Naive thymus-derived CD4-positive, alpha-beta T cell (primary cell): ENCODE measurements at places on chromosomes 16 and 17.

GRCh38 chr16:30666681-30667080 lies 8.4 kb downstream of the FBRS start:
- peaks cover 33% of the 10 kb centered on the region for H3K36me3 ChIP-seq
- no peaks in the 10 kb centered on the region for H3K27me3 ChIP-seq

GRCh38 chr17:7211491-7212273 lies 8.0 kb downstream of the DLG4 start:
- H3K27me3 ChIP-seq, result no peaks in the 10 kb centered on the region
- no peak overlapping the region for H3K27ac ChIP-seq
- H3K4me3 ChIP-seq, result no peak overlapping the region
- peaks cover 25% of the 10 kb centered on the region for H3K4me1 ChIP-seq

DNA sequence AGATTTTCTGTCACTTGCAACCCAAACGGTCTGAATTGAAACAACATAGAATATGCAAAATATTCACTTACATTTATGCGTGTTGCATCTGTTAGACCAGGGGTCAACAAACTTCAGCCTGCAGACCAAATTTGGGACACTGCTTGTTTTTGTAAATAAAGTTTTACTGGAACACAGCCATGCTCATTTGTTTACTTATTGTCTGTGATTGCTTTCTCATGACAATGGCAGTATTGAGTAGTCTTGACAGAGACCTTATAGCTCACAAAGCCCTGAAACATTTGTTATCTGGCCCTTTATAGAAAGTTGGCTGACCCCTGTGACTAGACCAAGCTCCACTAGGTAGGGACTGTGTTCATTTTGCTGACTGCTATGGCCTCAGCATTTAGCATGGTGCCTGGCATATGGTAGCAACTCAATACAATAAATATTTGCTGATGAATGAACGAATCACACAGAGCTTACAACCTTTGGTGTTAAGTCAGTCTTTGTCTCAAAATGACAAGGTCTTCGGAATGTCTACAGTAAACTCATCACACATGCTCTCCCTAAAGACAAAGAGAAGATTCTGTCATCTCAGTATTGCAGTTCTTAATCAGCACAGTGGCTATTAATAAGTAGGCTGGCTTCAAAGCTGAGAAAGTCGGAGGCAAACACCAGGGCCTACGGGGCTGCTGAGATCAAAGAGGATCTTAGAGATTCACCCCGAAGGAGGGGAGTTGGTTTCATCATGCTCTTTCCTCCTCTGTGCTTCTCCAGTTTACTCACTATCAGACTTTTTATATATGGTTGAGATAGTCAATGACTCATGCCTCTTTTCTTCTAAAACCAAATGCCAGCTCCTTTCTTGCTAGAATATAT lies 95.2 kb upstream of the AXIN2 start:
- no peak overlapping the region for H3K4me3 ChIP-seq
- no peaks in the 10 kb centered on the region for H3K36me3 ChIP-seq
- no peaks in the 10 kb centered on the region for H3K27me3 ChIP-seq
- DNase-seq, result no peak
- no peaks in the 10 kb centered on the region for H3K4me1 ChIP-seq
- H3K27ac ChIP-seq, result no peak overlapping the region

DNA sequence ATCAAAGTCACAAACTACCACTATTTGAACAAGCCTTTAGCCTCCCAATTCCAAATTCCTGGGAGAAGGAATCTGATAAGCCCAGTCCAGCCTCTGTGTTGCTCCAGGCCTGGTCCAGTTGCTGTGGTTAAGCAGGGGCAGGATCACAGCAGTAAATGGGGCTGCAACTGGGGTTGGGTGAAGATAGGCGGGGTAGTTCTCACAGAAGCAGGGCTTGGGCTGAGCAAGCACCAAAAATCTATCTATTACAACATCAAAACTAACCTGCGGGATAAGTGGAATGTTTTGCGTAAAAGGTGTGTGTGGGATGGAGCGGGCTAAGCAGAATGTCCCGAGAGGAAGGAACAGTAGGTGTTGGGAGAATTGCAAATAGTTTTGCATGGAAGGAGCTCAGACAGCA lies 23.0 kb upstream of the RNF135 start:
- H3K4me3 ChIP-seq, result no peak overlapping the region
- H3K27ac ChIP-seq, result no peak overlapping the region
- H3K27me3 ChIP-seq, result no peaks in the 10 kb centered on the region
- no peaks in the 10 kb centered on the region for H3K4me1 ChIP-seq

DNA sequence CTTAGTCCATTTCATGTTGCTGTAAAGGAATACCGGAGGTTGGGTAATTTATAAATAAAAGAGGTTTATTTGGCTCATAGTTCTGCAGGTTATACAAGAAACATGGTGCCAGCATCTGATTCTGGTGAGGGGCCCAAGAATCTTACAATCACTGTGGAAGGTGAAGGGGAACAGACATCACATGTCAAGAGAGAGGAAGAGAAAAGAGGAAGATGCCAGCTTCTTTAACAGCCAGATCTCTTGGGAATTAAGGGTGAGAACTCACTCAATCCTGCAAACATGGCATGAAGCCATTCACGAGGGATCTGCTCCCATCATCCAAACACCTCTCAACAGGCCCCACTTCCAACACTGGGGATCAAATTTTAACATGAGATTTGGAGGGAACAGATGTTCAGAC lies 49.5 kb downstream of the BMERB1 start:
- no peak overlapping the region for H3K27ac ChIP-seq
- H3K4me1 ChIP-seq, result no peaks in the 10 kb centered on the region
- no peaks in the 10 kb centered on the region for H3K36me3 ChIP-seq
- H3K4me3 ChIP-seq, result no peak overlapping the region
- no peak for DNase-seq

DNA sequence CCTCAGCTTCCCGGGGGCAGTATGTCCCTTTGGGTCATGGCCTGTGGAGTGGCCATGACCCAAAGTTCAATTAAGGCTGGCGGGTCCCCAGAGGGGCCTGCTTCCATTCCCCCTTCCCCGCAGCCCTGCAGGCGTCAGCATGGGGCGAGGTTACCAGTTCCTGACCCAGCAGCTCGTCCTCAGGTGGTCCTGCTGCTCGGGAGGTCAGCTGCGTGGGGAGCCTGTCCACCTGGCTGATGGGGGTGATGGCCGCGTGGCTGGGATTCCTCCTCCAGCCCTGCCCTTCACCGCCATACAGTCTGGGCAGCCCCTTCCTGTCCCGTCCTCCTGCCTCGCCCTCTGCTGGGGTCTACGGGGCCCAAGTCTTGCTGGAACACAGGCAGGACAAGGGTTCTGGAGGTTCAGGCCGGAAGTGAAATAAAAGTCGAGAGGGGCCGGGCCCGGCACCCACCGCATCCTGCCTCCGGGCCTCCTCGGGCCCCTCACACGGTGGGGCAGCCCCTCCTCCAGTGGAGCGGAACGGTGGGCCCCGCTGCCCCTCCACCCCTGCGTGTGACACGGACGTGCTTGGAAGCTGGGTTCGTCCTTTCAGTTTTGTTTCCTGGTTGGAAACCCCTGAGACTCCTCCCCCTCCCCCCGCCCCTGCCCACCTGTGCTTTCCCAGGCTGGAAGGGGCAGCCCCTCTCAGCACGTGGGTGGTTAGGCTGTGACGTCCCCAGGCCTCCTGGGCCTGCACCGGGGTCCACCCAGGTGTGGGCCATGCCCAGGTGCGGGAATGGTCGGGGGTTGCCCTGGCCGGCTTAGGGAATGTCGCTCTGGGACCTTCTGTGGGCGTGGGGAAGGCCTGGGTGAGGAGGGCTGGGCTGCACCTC lies 6.8 kb downstream of the UBALD2 start:
- H3K27me3 ChIP-seq, result no peaks in the 10 kb centered on the region
- peak; percentile 63 for DNase-seq
- H3K27ac ChIP-seq, result peak overlapping the region; percentile 92
- H3K4me1 ChIP-seq, result peaks cover 65% of the 10 kb centered on the region
- no peaks in the 10 kb centered on the region for H3K36me3 ChIP-seq

DNA sequence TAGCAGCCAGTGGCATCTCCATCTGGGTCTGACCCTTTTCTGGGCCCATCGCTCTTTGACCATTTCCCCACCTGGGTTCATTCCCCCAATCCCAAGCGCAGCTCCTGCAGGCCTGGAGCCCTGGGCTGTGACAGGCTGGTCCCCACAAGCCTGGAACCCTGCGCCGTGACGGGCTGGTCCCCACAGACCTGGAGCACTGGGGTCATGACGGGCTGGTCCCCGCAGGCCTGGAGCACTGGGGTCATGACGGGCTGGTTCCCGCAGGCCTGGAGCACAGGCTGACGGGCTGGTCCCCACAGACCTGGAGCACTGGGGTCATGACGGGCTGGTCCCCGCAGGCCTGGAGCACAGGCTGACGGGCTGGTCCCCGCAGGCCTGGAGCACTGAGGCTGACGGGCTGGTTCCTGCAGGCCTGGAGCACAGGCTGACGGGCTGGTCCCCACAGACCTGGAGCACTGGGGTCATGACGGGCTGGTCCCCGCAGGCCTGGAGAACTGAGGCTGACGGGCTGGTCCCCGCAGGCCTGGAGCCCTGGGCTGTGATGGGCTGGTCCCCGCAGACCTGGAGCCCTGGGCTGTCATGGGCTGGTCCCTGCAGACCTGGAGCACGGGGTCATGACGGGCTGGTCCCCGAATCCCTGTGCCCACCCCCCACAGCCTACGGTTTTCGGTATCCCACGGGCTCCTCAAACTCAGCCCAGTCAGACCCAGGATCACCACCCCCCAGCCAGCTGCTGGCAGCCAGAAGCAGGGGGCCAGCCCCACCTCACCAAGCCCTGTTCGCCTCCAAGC lies 16.6 kb downstream of the TMC6 start:
- no peaks in the 10 kb centered on the region for H3K27me3 ChIP-seq
- H3K27ac ChIP-seq, result peak overlapping the region; percentile 43
- peaks cover 19% of the 10 kb centered on the region for H3K36me3 ChIP-seq
- no peak for DNase-seq

GRCh38 chr16:56771558-56772279 lies 41.8 kb downstream of the NUP93 start:
- H3K4me1 ChIP-seq, result no peaks in the 10 kb centered on the region
- H3K36me3 ChIP-seq, result no peaks in the 10 kb centered on the region
- no peak overlapping the region for H3K27ac ChIP-seq
- H3K27me3 ChIP-seq, result no peaks in the 10 kb centered on the region
- DNase-seq, result no peak

DNA sequence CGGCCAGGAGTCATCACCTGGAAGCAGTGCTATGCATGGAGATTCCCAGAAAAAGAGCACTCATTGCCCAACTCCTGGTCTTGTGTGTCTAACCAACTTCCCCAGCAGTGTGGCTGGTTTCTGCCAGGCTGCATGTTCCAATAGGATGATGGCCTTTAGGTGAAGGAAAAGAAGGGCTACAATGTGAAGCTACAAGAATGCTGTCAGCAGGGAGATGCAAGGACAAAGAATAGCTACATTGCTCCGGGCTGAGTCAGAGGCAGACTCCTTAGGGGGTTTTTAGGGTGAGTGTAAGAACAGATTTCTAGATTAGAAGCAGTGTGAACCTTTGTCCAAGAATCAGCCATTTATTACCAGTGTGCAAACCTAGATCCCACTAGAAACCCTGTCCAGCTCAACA lies 63.0 kb upstream of the DNAH9 start:
- no peak for DNase-seq
- H3K27me3 ChIP-seq, result no peaks in the 10 kb centered on the region
- H3K4me1 ChIP-seq, result no peaks in the 10 kb centered on the region
- H3K27ac ChIP-seq, result no peak overlapping the region
- no peak overlapping the region for H3K4me3 ChIP-seq
- H3K36me3 ChIP-seq, result no peaks in the 10 kb centered on the region

- DNase-seq, result no peak
- H3K27me3 ChIP-seq, result no peaks in the 10 kb centered on the region
- no peaks in the 10 kb centered on the region for H3K36me3 ChIP-seq
- no peak overlapping the region for H3K27ac ChIP-seq
Measured at GRCh38 chr16:66223176-66223780, 143.2 kb upstream of the CDH5 start.

GRCh38 chr17:63910096-63910495 lies 962 bp downstream of the CSHL1 start:
- no peaks in the 10 kb centered on the region for H3K27me3 ChIP-seq
- no peaks in the 10 kb centered on the region for H3K4me1 ChIP-seq
- H3K4me3 ChIP-seq, result no peak overlapping the region
- H3K27ac ChIP-seq, result no peak overlapping the region
- H3K36me3 ChIP-seq, result no peaks in the 10 kb centered on the region

- no peaks in the 10 kb centered on the region for H3K36me3 ChIP-seq
- peaks cover 68% of the 10 kb centered on the region for H3K4me1 ChIP-seq
- DNase-seq, result no peak
- no peak overlapping the region for H3K4me3 ChIP-seq
- H3K27ac ChIP-seq, result no peak overlapping the region
Measured at GRCh38 chr17:40316571-40317344, 7.8 kb downstream of the RARA start.

DNA sequence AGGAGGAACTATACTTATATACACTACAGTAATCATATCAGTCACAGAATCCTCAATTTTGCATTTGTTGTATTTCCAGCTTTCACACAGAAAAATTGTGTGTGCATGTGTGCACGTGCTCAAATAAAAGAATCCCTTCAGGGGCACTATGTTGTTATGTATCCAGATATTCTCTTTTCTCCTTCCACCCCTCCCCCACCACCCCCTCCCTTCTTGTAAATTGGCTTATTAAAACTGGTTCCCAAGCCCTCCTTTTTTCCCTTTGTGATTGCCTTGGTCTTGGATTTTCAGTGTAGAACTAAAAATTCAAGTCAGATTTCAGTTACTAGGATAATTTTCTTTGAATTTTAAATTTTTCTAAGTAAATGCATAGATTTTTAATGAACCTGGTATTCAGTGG lies 86.3 kb downstream of the WNT3 start:
- no peaks in the 10 kb centered on the region for H3K4me1 ChIP-seq
- H3K36me3 ChIP-seq, result peaks cover 3% of the 10 kb centered on the region
- DNase-seq, result no peak

DNA sequence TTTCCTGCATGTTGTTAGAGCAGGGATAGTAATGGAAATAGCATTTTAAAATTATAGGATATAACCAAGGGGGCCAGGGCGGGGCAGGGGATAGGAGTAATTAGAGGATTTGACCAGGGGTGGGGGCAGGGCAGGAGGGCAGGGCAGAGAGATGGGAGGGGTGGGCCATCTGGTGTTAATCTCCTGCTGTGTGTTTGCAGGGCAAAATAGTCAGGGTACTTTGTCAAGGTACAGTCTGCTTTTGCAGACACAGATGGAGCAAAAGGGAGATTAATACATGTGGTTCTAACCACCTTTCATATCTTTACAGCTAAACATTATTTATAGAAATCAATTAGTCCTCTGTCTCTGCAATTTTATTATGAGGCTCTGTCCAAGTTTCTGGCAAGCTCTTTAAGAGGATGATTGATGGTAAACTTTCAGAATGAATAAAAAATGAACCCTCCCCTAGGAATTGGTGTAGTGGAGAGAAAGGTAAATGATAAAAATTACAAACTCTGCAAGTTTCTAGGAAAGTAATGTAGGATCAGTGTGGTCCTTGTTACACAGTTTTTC lies 6.6 kb downstream of the ANKFN1 start:
- no peaks in the 10 kb centered on the region for H3K27me3 ChIP-seq
- H3K4me3 ChIP-seq, result no peak overlapping the region
- H3K27ac ChIP-seq, result no peak overlapping the region
- no peaks in the 10 kb centered on the region for H3K36me3 ChIP-seq

- no peaks in the 10 kb centered on the region for H3K4me1 ChIP-seq
- H3K4me3 ChIP-seq, result no peak overlapping the region
- no peaks in the 10 kb centered on the region for H3K36me3 ChIP-seq
- no peak overlapping the region for H3K27ac ChIP-seq
- no peaks in the 10 kb centered on the region for H3K27me3 ChIP-seq
Measured at GRCh38 chr17:74340470-74341023, 14.5 kb downstream of the KIF19 start.

- no peak overlapping the region for H3K27ac ChIP-seq
- peaks cover 4% of the 10 kb centered on the region for H3K4me1 ChIP-seq
- H3K27me3 ChIP-seq, result no peaks in the 10 kb centered on the region
- no peaks in the 10 kb centered on the region for H3K36me3 ChIP-seq
- no peak for DNase-seq
- no peak overlapping the region for H3K4me3 ChIP-seq
Measured at GRCh38 chr17:42047343-42047742, 3.1 kb downstream of the C17orf113 start.
